ENCODE measurements at places on chromosomes 4 and X. TPM values are rescaled to one million over a fixed set of nuclear protein-coding genes. Genes with fewer than 3 reads are reported as not detected.

DNA sequence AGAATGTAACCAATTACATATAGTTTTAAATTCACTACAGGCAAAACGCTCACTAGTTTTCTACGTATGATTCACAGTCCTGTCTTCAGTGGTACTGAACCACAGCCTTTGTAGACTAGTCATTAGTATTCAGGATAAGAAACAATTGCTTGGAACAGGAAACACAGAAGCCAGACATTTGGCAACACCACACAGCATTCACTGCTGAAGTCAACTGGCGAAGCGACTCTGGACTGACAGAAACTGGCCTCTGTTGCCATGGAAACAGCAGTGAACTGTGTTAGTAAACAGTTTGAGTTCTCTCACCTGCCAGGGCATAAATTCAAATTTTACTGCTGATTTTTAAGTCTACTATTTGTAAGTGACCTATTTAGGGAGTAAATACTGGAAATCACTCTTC is 57.6 kb downstream of the MAPK10 start:
- peak; percentile 83 for DNase-seq

The CENPVL1 gene
- not detected for polyA plus RNA-seq

The ZXDB gene
- 9.2 TPM for polyA plus RNA-seq

- DNase-seq, result no peak
Observed at GRCh38 chr4:141016117-141016798, 117.0 kb downstream of the RNF150 start.

The SLC26A1 gene
- 5.1 TPM for polyA plus RNA-seq

DNA sequence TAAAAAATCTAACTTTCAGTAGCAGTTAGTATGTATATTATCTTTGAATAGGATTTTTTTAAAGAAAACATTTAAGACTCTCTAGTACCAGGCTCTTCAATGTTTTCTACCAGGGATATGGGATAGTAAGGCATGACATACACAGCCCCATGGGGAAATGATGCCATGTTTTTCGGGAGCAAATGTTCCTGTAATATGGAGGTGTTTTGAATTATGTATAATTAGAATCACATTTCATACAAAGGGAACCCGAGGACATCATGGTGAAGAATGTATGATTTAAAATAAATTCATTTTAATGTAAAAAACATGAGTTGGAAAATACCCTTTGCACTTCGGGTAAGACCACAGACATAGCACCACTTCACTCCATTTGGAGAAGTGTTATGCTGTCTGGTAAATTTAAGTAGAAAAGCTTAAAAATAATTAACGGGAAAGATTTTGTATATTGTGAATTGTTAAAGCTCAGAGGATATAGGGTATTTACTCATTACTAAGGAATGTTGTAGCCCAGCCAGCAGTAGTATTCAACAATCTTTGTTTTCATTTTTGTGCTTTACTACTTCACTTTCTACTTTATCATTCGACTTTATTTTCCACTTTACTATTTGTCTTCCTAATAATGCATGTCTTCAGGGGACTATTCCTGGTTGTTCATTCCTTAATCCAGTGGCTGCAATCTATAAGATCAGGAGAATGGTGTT is 2050.7 kb downstream of the ARAP2 start:
- no peak for DNase-seq

- no peak for DNase-seq
Observed at GRCh38 chrX:46727441-46727840, 31.5 kb downstream of the SLC9A7 start.

The TLR8 gene
- polyA plus RNA-seq, result 0.28 TPM

GRCh38 chrX:66164470-66164869 is 423 bp downstream of the HEPH start:
- DNase-seq, result no peak

The RTL3 gene
- not detected for polyA plus RNA-seq

The GDPD2 gene
- polyA plus RNA-seq, result 0.14 TPM

All from right lung (tissue), 10 donors.